ENCODE measurements at places on chromosomes 3 and 15. TPM values are rescaled to one million over a fixed set of nuclear protein-coding genes. Genes with fewer than 3 reads are reported as not detected.

GRAMD1C gene
- 0.64 TPM for total RNA-seq

CFAP91 gene
- 0.31 TPM for total RNA-seq

A4GNT gene
- not detected for total RNA-seq

CIB2 gene
- total RNA-seq = 2.2 TPM

CHDH gene
- total RNA-seq = 0.41 TPM

KNL1 gene
- 32.8 TPM for total RNA-seq

SLC12A1 gene
- not detected for total RNA-seq

GOLGA6D gene
- not detected for total RNA-seq

PLOD2 gene
- 0.65 TPM for total RNA-seq

TRIM71 gene
- 0.02 TPM for total RNA-seq

KIAA1143 gene
- total RNA-seq = 38.6 TPM

CLASP2 gene
- 46.6 TPM for total RNA-seq

TMCC1 gene
- total RNA-seq = 20.6 TPM

GRCh38 chr3:79672075-79672474 lies 95.7 kb downstream of the ROBO1 start:
- no peak for DNase-seq

DNA sequence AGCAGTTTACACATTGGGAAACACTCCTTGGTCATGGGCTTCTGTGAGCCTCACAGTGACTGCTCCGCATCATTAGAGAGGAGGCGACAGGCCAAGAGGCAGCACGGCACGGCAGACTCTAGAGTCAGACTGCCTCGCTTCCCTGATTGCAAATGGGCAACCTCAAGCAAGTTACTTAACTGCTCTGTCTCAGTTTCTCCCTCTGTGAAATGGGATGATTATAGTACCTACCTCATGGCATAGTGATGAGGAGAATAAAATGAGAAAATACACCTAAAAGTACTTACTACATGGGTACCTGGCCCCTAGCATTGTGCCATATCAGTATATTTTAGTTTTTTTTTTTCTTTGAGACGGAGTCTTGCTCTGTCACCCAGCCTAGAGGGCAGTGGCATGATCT lies 4.0 kb upstream of the RCCD1 start:
- DNase-seq = no peak

DNA sequence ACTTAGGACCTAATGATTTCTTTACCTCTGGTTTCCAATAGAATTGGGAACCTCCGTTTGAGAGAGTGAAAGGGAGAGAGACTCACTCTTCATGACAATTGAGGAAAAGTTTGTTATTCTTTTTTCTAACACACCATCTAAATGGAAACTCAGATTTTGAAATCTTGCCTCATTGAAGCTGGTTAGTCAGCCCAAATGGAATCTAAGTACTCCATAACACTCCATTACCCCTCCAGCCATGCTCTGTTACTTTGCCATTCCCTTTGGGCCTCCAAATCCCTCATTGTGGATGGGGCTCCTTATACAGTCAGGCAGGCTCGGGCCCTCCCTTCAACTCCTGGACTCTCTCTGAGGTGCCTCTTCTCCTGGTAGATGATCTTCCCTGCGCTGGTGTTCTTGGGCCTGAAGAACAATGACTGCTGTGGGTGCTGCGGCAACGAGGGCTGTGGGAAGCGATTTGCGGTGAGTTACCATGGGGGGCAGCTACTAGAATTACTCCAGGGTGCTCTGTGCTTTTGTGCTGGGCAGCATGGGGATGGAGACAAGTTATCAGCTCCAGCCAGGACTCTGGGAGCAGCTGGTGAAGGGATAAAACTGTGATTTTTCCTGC lies 1.1 kb downstream of the TM4SF4 start:
- no peak for DNase-seq

- peak; percentile 55 for DNase-seq
Observed at GRCh38 chr3:143443851-143444331, 324.3 kb downstream of the CHST2 start.

- DNase-seq = no peak
Observed at GRCh38 chr15:59545573-59545972, 66.0 kb upstream of the GCNT3 start.

DNA sequence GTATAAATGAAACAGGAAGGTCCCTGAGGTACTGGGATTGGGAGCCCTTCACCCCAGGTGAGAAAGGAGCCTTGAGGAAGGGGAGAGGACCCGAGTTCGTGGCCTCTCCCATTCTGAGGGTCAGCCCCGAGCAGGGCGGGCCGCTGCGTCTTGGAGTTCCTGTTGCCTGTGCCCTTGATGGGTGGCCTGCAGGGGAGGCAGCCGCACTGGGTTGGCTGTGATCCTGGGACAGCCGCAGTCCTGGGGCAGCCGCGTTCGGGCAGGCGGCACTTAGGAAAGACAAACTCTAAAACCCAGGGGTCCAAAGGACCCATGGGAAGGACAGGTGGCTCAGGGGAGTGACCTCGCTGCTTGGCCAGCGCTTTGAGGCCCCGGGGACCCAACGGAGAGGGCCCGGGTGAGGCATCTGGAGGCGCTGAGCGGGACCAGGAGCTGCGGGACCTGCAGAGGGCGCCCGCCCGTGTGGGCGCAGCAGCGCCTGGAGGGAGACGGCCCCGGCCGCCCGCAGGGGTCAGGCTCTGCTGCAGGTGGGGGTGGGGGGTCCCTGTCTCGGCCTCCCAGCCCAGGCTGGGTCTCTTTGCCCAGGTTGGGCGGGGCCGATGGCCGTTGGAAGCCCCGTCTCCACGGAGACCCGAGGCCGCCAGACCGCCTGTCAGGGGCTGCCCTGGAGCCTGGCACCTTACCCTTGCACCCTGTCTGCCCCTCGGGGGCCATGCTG lies 65.1 kb downstream of the HMCES start:
- peak; percentile 59 for DNase-seq

DNA sequence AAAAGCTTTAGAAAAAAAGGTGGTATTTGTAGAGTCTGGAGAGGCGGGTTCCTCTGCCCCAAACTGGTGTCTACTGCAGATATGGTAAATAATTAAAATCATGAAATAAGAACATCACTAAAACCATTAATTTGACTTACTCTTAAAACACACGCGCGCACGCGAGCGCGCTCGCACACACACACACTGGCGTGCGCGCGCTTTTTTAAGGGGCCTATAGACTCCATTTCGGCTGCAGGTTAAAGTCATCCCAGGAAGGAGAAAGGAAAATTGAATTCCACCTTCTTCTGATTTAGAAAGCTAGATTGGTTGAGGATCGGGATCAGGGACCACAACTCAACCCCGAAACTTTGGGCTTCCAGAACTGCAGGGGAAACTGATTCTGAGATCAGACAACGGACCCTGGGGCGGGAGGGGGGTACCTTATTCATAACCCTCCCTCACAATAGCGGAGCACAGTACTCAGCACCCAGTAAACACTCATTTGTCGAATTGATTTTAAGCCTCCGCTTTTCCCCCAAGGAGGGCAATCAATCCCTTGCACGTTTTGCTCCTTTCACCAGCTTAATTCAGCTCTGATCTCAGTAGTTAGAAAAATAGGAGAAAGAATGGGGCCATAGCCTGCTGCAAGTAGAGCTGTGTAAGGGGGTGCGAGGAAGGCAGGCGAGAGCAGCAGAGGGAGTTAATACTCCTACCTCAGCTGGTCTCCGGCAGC lies 509 bp upstream of the LRRC3B start:
- DNase-seq = no peak

DNA sequence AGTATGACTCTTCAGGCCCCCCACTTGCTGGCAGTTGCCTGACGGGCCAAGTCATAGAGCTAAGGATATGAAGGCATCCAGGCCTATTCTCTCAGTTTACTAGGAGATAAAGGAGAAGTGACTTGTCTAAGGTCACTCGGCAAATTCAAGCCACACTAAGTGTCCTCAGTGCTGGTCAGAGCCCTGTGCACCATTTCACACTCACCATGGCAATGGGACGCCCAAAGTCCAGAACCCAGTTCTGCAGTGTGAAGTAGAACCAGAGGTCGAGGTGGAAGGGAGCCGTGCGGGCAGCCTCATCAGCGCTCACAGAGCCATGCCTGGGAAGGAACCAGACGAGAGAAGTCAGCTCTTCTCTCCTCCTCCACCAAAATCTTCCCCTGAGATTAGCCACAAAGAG lies 11.2 kb downstream of the CLN6 start:
- DNase-seq = peak; percentile 1

- no peak for DNase-seq
Observed at GRCh38 chr3:137738710-137739109, 25.4 kb upstream of the SOX14 start.

- DNase-seq = no peak
Observed at GRCh38 chr15:83762367-83762766, 108.4 kb downstream of the ADAMTSL3 start.

DNA sequence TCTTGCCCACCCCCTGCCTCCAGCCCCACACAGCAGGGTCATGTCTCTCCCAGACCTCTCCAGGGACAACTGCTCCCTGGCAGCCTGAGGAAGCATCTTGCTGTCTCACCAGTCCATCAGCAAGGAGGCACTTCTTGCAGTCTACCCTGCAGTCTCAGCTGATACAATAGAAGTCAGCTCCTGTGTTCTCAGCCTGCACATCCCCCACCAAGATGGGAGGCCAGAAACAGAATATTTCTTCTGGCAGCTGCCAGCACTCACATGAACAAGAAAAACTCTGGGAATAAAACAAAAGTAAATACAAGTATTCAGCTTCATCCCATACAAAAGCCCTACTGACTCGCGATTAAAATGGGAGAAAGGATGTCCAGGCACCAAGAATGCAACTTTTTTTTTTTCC lies 457.4 kb upstream of the PROK2 start:
- DNase-seq = no peak

- no peak for DNase-seq
Observed at GRCh38 chr15:43930556-43930955, 103.8 kb downstream of the WDR76 start.

- DNase-seq = no peak
Observed at GRCh38 chr15:31207246-31207645, 105.7 kb upstream of the TRPM1 start.

DNA sequence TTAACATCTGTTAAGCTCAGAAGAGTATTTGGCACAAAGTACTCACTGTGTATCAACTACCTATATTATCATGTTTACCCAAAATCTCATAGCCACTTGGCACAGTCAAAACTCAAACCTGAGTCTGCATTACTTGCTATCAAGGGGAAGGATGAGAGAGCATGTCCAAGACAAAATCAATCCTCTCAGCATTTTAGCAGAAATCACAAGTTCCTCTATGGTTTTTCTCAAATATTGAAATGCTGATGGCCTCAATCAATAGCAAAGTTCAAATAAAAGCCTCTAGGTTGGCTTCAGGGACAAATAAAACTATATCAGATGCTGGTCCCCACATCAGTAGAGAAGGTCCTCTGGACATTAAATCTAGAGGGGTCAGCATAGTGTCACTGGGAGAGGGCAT lies 14.3 kb downstream of the TBC1D2B start:
- DNase-seq = no peak

- no peak for DNase-seq
Observed at GRCh38 chr15:98771541-98771940, 123.2 kb downstream of the IGF1R start.

- no peak for DNase-seq
Observed at GRCh38 chr3:8529181-8529637, 27.6 kb downstream of the LMCD1 start.

GRCh38 chr15:75561888-75562287 lies 17.2 kb downstream of the PTPN9 start:
- no peak for DNase-seq

- peak; percentile 77 for DNase-seq
Observed at GRCh38 chr3:194306109-194306686, 44.9 kb downstream of the CPN2 start.

- no peak for DNase-seq
Observed at GRCh38 chr3:126957776-126958637, 24.9 kb upstream of the PLXNA1 start.

GRCh38 chr3:182978387-182978786 lies 2.0 kb downstream of the DCUN1D1 start:
- DNase-seq = no peak

DNA sequence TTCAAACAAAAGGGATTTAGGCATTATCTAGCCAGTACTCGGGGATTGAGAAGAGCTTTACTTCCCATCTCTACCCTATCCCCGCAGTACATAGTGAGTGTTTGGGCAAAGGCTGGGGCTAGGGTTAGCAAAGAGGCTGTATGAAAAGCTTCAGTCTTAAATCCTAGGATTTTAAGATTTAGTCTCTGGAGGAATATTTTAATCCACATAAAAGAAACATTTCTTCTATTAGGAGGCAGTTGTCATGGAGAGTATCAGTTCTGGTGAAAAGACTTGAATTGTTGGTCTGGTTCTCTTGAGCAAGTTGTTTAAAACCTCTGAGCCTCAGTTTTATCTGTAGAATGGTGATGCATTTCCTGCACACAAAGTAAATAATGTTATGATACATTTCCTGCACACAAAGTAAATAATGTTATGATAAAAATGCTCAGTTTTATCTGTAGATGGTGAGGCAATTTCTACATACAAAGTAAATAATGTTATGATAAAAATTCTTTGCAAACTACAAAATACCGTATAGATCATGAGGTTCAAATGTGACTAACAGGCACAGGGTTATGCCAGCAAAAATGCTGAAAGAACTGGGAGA lies 53.9 kb upstream of the ZBED2 start:
- DNase-seq = no peak

GRCh38 chr15:75031848-75032247 lies 8.5 kb downstream of the PPCDC start:
- DNase-seq = no peak

- DNase-seq = no peak
Observed at GRCh38 chr15:40240619-40241221, 1.9 kb downstream of the PAK6 start.

- DNase-seq = no peak
Observed at GRCh38 chr15:52787123-52787503, 3.0 kb downstream of the ONECUT1 start.

DNA sequence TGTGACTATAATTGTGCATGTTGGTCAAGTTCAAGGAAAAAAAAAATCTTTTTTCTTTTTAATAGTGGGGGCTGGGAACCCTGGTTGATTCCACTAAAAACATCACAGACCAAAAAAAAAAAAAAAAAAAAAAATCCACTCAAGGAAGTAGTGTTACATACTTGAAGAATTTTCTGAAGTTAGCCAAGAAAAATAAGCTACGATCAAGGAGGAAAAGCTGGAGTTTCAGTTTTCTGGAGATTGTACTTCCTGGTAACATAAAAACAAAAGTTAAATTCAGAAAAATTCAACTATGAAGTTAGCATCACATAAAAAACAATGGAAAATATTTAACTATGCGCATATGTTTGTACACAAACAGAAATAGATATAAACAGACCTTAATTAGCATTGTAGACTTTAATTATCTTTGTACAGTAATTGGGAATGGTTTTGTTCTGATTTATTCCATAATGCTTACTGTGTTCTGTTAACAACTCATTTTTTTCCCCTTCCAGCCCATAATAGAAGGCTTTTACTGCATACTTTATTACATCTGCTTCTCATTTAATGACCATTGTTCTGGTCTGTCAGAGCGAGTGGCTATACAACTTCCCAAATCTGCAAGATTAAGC lies 194.3 kb downstream of the RORA start:
- DNase-seq = no peak

DNA sequence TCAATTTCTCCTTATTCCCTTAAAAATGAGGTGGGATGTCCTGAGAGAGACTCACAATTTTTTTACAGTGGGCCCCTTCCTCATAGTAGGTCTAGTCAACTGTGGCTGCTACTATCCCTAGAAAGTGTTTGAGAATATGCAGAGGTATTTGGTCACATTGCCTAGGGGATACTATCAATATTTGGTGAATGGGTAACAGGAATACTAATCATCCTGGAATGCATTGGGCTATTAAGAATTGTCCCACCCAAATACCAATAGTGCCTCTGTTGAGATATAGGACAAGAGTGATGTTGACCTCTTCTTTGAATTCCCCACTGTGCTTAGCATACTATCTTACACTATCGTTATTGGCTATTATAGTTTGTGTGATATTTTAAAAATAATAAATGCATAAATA lies 389.4 kb downstream of the DIPK2A start:
- no peak for DNase-seq

GRCh38 chr3:3227640-3228039 lies 48.1 kb upstream of the CRBN start:
- DNase-seq = no peak
